ENCODE measurements at places on chromosomes 11 and 22.

GRCh38 chr22:44906248-44906936, 103.4 kb downstream of the PHF21B start:
- no peak for DNase-seq

DNA sequence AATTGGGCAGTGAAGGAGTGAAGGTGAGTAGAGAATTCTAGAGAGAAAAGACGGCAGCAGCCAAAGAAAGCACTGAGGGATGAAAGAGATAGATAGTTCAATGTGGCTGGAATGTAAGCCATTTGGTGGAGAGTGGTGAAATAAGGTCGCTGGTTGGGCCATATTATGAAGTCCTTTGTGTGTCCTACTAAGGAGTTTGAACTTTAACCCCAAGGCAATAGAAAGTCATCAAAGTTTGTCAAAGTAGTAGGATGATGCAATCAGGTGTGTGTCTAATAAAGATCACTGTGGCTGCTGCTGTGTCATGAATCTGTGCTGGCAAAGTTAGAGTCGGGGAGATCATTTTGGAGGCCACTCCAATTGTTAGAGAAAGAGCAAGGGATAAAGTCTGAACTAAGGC, 18.7 kb downstream of the RNF121 start:
- peak; percentile 55 for DNase-seq

DNA sequence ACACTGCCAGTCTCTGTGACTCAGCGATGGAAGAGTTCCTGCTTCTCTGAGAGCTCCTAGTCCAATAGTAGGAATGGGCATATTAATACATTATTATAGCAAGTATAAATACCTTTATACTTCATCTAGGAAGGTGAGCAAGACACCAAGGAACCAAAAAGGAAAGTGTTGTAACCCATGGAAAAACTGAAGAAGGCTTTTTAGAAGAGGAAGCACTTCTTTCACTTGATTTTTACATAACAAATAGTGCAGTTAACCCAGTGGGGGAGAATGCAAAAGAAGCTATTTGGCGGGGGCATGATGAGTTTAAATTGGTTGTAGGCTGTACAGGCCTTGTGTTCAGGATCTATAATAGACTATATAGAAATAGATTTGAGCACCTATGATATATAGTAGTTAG, 31.2 kb upstream of the C11orf87 start:
- DNase-seq, result no peak

DNA sequence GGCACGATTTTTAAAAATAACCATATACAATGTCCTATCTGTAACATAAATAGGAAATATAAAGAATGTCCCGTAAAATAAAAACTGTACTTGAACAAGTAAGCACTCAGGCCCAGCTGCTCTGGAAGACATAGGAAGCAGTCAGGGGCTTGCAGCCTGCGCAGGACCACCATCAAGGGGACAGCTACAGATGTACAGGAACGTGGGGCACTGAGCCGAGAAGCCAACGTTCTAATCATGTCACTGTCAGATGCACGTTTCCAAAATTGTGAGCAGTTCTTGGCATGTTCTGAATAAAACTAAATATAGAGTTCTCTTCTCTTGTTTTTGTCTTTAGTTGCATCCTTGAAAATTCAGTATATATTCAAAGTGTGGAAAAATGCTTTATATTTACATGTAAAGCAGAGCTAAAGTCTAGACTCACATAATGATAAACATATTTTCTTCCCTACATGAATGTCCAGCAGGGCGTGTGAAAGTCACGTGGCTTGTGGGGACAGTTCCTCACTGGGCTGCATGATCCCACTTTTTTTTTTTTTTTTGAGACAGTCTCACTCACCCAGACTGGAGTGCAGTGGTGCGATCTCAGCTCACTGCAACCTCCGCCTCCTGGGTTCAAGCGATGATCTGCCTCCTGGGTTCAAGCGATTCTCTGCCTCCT, 28.4 kb upstream of the TSPAN18 start:
- DNase-seq, result no peak

DNA sequence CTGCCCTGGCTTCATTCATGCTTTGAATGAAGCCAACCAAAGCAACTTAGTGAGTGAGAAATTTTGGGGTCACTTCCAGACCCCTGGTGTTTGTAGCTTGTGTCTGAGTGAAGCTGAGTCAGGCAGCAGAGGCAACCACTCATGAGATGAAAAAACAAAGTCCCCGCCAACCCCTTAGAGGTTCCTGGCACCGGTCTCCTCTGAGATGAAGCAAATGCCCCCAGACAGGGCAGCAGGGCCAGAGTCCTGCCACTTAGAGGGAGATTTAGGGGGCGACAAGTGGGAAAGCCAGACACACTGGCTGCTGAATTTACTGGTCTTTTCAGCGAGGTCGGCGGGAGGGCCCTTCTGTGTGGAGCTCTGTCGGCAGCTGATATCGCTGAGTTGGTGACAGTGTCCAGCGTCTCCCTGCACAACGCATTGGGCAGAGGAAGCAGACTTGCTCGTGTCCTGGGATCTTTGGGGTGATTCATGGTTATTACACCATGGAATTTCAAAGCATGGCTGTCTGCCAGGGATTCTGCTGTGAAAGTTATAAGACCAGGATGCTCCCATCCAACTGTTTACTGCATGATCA, 482.6 kb downstream of the MIAT start:
- peak; percentile 38 for DNase-seq

- no peak for DNase-seq
Observed at GRCh38 chr11:122304306-122304705, 188.3 kb upstream of the BLID start.

DNA sequence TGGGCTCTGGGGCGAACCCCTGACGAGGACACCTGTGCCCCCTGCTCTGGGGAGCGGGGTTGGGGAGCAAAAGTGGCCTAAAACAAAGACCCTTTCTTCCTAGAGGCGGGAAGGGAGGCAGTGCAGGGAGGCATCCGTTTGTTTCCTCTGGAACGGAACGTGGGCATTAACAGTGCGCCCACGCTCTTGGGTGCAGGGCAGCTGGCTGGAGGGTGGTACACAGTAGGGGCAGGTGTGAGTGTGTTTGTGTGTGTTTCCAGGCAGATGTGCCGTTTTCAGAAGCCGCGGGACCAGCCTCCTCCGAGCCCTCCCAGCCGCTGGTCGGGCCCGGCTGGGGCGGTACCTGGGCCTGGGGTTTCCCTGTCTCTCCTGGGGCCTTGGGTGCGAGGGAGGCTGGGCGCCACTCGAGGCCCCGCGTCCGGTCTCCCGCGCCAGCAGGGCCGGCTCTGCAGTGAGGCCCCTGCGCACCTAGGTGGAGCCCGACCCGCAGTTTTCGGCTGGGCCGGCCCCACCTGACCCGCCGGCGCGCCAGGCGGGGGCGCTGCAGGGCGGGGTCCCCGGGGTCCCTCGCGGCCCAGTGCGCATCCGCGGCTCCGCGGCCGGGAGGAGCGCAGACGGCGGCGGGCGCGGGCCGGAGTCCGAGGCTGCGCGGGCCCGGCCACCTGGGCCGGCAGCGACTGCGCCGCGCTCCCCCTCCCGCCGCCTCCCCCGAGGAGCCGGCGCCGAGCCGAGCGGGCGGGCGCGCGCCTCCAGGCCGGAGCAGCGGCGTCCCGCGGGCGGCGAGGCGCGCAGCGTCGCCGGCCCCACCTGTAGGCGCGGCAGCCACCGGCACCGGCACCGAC, 1252.7 kb downstream of the BRD1 start:
- no peak for DNase-seq

DNA sequence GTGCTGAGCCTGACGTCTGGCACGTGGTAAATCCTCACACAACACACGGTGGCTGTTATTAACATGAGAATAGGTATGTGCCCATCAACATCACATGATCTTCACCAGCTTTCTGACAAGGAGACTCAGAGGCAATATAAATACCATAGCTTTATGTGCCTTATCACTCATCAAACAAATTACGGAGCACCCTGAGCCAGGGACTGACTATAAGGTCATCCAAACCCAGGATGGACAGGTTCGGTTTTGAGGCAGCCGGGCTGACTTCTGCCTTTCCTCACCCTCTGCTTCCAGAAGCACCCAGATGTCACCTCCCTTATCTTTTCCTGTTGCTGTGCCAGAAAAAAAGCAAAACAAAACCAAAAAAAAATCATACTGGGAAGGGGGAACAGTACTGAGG, 5.7 kb upstream of the PLAAT3 start:
- no peak for DNase-seq

GRCh38 chr22:27420195-27420816, 381.2 kb downstream of the MN1 start:
- no peak for DNase-seq

GRCh38 chr11:1281326-1281973, 28.0 kb downstream of the TOLLIP start:
- DNase-seq, result no peak

GRCh38 chr11:37512156-37512780, 914.2 kb upstream of the RAG2 start:
- DNase-seq, result no peak

GRCh38 chr11:47020793-47021526, 84.4 kb downstream of the CSTPP1 start:
- no peak for DNase-seq

GRCh38 chr22:21080435-21081137, 34.8 kb downstream of the LRRC74B start:
- no peak for DNase-seq

DNA sequence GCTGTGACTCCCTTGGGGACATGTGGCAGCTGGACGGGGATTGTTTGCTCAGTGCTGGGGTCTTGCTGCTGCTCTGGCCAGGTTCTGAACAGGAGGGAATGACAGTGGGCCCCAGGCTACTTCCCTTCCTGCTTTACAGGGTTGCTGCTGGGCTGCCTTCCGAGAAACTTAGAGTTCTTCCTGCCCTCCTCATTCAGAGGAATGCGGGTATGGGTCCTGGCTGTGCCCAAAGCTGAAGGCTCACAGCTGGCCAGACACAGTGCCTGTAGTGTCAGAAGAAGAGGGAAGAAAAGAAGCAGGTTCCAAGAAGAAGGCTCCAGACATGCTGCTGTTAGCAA, 108.3 kb upstream of the PARVA start:
- DNase-seq, result no peak

Data from LoVo (cell line).